Fibroblast of villous mesenchyme (primary cell): ENCODE measurements at places on chromosomes 16 and 17. TPM values are rescaled to one million over a fixed set of nuclear protein-coding genes. Genes with fewer than 3 reads are reported as not detected.
A peak's percentile ranks its signal among the peaks of the same experiment; 100 is the strongest.

SDK2 gene
- total RNA-seq: under 0.01 TPM in 2 replicates

ZNF423 gene
- 0.32 and 0.43 TPM in 2 replicates for total RNA-seq

- DNase-seq: no peak
These were observed 97.1 kb downstream of the DNAH3 start for GRCh38 chr16:21053590-21053989.

TNFSF13 gene
- 0.43 and 0.64 TPM in 2 replicates for total RNA-seq

RPL19 gene
- total RNA-seq: 1,210 and 1,346 TPM in 2 replicates

DNA sequence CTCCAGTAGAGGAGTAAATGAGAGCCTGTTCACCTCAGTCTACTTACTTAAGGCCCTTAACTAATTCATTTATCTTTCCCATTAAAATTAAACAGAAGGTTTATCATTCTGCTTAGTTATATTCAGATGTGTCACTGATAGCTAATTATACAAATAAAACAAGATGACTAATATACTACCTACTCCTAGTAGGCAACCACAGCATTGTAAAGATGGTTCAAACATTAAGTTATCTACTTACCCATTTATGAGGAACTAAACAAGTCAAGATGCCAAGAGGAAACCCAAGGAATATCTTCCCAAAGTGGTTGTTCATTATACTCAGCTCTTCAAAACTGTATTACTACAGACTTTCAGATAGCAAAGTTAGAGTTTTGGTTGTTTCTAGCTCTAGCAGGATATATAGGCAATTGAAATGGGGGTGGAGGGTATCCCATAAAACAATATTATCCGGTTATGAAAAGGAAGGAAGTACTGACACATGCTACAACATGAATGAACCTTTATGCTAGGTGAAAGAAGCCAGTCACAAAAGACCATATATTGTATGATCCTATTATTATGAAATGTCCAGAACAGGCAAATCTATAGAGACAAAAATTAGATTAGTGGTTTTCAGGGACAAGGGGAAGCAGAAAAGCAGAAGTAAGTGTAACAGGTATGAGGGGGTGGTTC lies 56.5 kb downstream of the SPAG9 start:
- no peak for DNase-seq

DNA sequence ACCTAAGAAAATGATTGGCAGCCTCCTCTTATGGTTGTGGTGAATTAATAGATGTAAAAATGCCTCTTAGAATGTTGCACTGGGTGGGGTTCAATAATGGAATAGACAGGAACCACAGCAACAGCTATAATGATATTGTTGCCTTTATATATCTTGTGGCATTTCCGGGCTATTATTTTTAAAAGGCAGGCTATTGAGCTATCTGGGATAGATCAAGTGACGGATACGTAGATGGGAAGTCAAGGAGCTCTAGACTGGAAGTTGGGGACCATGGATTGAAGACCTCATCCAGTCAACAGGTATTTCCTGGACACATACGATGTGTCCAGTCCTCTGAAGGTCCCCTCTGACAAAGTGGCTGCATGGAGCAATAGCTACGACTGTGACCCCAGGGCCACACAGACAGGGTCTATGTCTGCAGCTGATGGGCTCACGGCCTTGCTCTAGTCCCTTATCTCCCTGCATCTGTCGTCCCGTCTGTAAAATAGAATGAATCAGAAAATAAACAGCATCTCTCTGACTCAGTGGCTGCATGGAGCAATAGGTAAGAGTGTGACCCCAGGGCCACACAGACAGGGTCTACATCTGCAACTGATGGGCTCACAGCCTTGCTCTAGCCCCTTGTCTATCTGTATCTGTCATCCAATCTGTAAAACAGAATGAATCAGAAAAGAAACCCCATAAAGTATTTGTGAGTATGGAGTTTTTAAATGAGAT lies 117.7 kb upstream of the FOXF1 start:
- DNase-seq: peak; percentile 75

CCL16 gene
- not detected in 2 replicates for total RNA-seq

DNA sequence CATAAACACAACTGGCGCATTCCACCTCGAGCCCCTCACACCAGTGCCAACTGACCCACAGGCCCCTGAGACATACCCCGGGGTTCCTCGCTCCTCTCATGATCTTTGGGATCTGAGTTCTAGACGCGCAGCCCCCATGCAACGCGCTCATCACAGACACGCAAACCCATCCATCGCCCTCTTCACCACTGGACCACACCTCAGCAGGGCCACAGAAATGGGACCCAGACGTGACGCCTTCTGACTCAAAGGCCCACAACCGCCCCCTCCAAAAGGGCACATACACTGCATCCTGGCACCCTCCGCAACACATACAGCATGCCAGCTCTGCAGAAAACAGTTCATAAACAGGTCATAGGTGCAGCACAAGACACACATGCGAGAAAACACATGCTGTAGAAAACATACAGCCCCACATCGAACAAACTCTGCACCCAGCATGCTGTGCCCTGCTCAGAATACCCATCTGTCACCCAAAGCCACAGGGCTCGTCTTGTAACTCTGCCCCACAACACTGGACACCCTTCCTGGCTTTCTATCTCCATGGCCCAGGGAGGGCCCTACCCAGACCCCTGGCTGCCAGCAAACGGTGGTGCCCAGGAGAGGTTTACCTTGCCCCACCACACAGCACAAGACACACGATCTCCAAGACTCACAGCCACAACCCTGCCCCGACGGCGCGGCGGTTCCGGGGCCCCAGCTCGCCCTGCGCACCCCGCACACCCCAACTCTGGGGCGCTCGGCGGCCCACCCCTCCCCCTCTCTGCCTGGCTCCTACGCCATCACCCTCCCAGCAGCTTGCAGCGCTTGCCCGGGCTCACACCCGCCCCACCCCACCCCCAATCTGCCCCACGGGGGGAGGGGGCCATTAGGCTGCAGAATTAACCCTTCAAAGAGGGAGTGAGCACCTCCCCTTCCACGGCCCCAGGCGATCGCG lies 887 bp downstream of the ZBTB4 start:
- peak; percentile 55 for DNase-seq

- DNase-seq: no peak
These were observed 66.5 kb downstream of the MRM1 start for GRCh38 chr17:36667922-36668321.

- no peak for DNase-seq
These were observed 41.1 kb downstream of the TMEM11 start for GRCh38 chr17:21172846-21173245.

- peak; percentile 71 for DNase-seq
These were observed at the start of gene VAT1L for GRCh38 chr16:77788181-77789084. VAT1L (plus strand) TSS chr16:77788564; CDS start chr16:77788683, 119 bp downstream.

KRT31 gene
- total RNA-seq: not detected in 2 replicates

GRCh38 chr17:78358538-78359320 lies 1.1 kb downstream of the SOCS3 start:
- DNase-seq: peak; percentile 69

DNA sequence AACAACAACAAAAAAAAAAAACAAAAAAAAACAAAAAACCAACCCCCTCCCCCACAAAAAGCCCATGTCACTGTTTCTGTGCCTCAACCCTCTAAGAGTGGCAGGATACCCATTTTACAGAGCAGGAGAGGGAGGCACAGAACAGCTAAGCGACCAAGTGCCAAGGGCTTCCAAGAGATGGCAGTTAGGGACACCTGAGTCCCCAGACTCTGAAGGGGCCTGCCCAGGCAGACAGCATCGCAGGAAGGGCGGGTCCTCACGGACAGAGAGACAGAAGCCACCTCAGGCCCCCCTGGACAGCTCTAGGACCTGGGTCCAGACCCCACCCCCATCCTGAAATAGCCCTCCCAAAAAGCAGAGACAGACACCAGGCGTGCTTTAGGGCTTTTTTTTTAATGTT lies 21.6 kb upstream of the CPSF4L start:
- DNase-seq: no peak

ZC3H18 gene
- total RNA-seq: 12.6 and 17.7 TPM in 2 replicates

DNA sequence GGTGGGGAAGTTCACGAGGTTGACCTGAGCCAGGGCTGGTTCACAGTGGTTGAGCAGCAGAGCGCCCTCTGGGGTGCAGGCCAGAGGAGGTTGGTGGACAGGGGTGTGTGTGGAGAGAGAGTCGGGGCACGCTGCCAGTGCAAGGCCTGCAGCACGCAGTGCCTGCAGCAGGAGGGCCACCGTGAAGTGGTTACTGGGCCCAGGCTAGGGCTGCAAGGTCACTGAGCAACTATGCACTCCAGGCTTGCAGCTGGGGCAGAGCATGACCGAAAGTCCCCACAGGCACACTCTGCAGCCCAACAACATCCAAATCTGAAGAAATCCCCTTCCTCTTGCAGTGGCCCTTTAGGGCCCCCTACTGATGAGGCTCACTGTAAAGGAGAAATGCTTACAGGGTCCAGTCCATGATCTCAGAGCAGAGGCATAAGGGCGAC lies 89.1 kb upstream of the NOL11 start:
- no peak for DNase-seq

CPHXL2 gene
- total RNA-seq: not detected in 2 replicates

CLEC19A gene
- total RNA-seq: not detected in 2 replicates

GRCh38 chr16:61544165-61544564 lies 492.1 kb downstream of the CDH8 start:
- DNase-seq: no peak

PLEKHH3 gene
- total RNA-seq: 13.8 and 15.1 TPM in 2 replicates

DNA sequence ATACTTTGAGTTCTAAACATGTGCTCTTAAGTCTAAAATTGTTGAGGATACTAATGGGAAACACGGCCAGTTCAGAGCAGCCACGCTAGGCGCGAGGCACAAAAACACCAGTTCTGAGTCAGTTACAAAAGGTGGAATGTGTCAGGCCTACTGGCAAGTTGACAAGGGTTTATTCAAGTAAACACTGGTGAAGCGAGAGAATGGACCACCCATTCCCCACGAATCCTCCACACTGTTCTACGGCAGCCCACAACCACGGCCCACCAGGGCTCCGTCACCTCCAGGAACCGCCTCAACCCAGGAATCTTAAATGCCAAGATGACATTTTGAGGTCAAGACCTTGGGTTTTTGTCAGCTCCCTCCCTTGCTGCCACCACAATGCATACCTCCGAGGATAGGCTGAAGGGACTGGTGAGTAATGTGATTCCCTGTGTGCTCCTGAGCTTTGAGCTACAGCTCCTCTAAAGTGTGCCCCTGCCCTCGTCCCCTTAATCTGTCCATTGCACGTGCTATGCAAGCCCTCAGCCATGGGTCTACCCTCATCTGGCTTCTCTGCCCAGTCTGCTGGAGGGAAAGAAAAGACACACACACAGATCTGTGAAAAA lies 28.5 kb upstream of the TRAP1 start:
- DNase-seq: peak; percentile 19

DNA sequence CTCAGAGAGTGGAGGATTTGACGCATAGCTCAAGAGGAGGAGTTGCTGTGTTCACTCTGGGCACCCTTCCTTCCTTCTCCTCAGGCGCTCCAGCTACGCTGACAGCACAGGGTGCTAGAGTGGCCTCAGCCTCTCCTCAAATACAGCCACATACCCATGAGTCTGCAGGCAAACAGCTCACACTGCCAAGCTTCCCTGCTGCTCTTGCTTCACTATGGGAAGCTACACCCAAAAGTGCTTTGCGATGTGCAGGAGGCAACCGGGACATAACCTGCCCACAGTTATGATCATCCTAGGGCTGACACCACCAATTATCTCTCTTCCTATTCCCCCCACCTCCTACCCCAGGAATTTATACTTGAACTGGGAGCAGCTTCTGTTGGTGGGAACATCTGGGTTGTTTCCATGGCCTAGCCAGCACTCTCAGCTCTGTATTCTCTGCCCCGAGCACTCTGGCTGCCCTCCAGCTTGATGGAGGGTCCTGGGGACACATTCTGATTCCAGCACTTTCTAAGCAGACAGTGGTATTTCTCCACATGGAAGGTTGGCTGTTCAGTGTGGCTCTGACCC lies 40.3 kb upstream of the SREBF1 start:
- DNase-seq: peak; percentile 33

DNA sequence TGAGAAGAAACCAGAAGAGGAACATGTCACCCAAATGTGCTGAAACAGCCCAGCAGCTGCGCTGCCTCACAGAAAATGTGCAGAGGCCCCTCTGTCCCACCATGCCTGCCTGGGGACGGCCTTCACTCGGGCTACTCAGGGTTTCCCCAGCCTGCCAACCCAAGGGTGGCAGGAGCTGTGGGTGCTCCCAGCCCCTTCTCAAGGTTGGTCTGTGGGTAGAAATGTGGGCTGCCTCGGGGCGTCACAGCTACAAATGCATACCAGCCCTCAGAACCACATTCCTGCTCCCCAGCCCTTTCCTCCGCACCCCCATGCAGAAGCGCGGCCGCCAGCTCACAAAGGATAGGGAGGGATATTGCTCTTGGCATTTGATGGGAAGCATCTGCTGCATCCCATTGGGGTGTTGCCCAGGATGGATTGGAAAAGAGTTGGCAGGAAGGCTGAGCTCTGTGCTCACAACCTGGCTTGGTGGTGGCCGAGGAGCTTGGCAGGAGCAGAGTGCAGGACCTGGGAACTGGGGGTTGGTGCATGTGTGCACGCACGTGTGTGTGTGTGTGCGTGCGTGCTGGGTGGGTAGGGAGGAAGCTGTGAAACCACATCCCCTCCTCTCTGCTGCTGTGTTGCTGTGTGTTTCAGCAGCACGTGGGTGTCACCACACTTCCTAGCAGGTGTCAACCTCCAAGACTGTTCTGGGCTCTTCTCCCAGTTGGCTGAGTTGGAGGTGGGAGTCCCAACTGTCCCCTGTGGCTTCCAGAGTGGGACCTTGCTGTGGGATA lies 304.4 kb downstream of the SEC14L1 start:
- DNase-seq: peak; percentile 77

- DNase-seq: no peak
These were observed 254.1 kb upstream of the KCNJ16 start for GRCh38 chr17:69820876-69821473.

SMG6 gene
- total RNA-seq: 50.5 and 60.6 TPM in 2 replicates

GRCh38 chr17:1643293-1643998 lies 2.1 kb downstream of the SCARF1 start:
- DNase-seq: no peak

- no peak for DNase-seq
These were observed 4.7 kb downstream of the SERPINF1 start for GRCh38 chr17:1766382-1767135.

MT1G gene
- not detected in 2 replicates for total RNA-seq

DNA sequence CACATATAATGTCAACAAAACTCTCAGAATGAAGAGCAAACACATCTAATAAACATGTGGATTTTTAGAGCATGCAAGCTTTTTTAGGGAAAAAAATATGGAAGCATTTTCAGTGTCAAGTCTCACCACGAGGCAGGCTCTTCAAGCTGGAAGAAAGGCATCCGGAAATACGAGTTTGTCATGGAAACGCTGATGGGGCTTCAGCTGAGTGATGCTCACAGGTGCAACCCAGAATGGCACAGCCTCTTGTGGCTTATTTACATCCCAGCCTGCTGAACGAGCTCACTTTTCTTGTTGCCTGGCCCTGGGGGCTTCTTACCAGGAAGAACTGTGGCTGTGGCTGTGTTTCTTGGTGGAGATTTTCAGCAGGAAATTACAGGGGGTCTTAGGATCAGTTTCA lies 24.1 kb upstream of the DYNLL2 start:
- no peak for DNase-seq
